Cardiac fibroblast (primary cell): ENCODE measurements at places on chromosomes 6 and 20.

GRCh38 chr6:29792123-29793035 is 35.2 kb upstream of the HLA-G start:
- peak; percentile 21 for DNase-seq

GRCh38 chr6:31557443-31558317 is 10.3 kb downstream of the NFKBIL1 start:
- peak; percentile 25 for DNase-seq

DNA sequence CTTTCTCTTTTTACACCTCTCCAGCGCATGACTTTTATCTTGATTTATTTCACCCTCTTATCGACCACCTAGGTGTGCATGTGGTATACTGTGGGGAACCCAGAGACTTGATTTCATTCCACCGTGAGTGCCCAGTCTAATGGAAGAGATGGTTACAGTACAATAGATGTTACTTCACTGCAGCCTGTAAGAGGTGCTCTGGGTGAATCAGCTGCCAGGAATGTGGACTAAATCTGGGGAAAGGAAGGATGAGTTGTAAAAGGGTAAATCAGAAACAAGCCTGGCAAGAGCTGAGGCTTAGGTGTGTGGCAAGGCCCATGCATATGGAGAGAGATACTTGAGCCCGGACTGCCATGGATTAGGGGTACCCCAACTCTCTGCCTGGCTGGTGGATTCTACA is 7.4 kb downstream of the STK35 start:
- peak; percentile 83 for DNase-seq

DNA sequence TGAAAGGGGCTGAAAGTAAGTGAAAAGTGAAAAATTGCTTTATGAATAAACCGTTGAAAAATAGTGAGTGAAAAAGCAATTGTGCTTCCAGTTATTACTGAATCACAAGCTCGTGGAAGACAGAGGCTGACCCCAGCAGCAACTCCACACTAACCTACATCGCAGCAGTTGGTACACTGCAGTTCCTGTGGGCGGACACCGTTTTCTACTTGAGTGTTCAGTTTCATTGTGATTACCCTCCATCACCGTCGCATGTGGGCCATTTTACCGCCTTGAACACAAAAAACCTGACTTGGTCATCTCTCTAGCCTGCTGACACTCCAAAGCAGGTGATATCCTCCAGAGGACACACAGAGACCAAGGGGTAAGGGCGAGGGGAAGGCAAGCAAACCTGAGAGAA is 28.4 kb downstream of the PRDM1 start:
- no peak for DNase-seq

- DNase-seq, result no peak
Measured at GRCh38 chr6:9583753-9584352, 831.0 kb downstream of the TFAP2A start.

DNA sequence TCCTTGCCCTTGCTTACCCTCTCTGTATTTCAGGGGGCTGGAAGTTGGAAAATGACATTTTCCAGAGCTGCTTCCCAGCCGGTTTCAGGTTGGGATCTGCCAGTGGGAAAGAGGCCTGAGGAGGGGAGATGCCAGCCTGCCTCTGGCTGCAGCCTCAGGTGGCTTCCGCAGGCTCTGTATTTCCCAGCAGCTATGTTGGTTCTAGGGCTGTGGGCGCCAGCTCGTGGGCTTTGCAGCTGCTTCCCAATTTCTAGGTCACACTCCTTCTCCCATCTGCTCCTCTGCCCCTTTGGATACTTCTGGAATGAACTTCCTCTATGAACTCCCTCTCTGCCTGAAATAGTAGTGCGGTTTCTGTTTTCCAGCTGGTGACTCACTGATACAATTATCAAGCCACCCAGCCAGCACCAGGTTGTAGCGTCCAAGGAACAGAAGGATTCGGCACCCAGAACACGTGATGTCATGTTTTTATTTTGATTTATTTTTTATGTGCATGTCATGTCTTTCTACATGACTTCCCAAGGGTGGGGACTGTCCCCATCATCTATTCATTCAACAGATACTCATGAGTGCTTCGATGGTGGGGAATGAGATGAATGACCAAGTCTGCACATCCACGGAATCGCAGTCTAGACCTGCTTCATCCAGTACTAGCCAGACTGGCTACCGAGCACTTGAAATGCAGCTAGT is 38.0 kb downstream of the TGM2 start:
- peak; percentile 72 for DNase-seq

- no peak for DNase-seq
Measured at GRCh38 chr6:26278536-26278935, 86.5 kb upstream of the BTN3A2 start.
